GM18507 (cell line): ENCODE measurements at places on chromosomes 11 and 22.

GRCh38 chr11:77176996-77177395 lies 49.0 kb downstream of the MYO7A start:
- no peak for DNase-seq

GRCh38 chr11:132126973-132127899 lies 756.8 kb downstream of the NTM start:
- DNase-seq: no peak

DNA sequence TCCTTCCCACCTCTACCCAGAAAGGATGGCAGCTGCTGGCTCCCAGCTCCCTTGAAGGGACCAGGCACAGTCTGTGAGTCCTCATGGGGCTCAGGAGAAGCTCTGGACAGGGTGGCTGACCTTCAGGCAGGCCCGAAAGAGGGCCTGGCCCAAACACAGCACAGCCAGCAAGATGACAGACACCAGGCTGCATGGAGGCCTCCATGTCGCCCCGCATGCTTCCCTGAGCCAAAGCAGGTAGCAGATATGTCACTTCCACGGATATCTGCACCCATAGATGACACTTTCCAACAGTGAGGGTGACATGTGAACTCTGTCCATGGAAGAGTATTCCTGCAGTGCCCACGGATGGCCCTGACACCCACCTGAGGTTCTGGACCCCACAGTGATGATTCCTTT lies 18.4 kb downstream of the EIF1AD start:
- no peak for DNase-seq

GRCh38 chr11:64359712-64360445 lies 917 bp downstream of the RPS6KA4 start:
- DNase-seq: no peak

- DNase-seq: no peak
Measured at GRCh38 chr11:69526453-69526810, 45.0 kb downstream of the LINC01488 start.

- DNase-seq: no peak
Measured at GRCh38 chr11:65035579-65035978, 5.4 kb upstream of the SAC3D1 start.

DNA sequence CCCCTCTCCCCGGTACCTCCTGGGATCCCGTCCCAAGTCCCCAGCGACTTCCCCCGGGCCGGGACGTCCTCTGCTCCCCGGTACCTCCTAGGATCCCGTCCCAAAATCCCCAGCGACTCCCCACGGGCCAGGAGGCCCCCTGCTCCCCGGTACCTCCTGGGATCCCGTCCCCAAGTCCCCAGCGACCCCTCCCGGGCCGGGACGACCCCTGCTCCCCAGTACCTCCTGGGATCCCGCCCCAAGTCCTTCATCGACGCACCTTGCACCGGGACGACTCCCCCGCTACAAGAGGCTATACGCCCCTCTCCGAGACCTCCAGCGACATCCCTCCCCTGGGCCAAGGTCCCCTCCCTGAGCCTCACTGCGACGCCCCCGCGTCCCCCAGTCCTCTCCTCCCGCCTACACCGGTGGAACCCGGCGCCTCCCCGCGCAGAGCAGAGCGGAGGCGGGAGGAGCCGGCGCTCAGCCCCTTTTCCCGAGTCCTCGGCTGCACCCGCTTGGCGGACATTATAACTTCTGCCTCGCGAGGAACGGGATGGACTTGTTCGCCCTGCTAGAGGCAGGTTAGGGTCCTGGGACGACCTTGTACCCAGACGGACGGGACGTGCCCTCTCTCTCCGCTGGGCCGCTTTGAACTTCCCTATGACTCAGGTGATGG lies 912 bp downstream of the KREMEN1 start:
- no peak for DNase-seq

DNA sequence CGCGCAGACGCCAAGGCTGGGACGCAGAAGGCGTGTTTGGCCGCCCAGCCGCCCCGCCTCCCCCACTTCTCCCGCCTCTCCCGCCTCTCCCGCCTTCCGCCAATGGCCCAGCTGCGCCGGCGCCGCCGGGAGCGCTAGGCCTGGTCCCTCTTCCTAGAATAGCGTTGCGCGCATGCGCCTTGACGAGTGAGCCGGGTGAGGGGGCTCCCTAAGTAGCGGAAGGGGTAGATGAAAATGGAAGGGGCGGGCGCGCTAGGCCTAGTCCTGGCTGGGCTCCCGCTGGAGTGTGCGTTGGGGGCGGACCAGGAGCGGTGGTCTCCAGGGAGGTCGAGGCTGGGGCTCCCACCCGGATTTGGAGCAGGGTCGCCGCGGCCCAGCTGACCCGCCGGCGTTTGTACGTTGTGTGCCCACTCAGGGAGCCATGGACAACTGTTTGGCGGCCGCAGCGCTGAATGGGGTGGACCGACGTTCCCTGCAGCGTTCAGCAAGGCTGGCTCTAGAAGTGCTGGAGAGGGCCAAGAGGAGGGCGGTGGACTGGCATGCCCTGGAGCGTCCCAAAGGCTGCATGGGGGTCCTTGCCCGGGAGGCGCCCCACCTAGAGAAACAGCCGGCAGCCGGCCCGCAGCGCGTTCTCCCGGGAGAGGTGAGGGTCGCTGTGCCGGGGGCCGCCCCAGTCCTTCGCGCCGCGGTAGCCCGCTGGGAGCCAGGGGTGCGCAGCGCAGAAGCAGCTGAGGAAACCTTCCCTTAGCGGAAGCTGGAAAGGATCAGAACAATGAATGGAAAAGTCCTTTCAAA lies at the start of gene AKIP1:
Gene AKIP1, plus strand, starts transcription at position 161 of the 795 bp plus-strand sequence. Its CDS starts 261 bp downstream, at position 422.
- peak; percentile 86 for DNase-seq

GRCh38 chr22:27124351-27124966 lies 467.1 kb downstream of the MIAT start:
- DNase-seq: no peak

- no peak for DNase-seq
Measured at GRCh38 chr11:112388496-112388895, 127.8 kb upstream of the PLET1 start.
